ENCODE measurements at places on chromosomes 12 and 14.
A peak's percentile ranks its signal among the peaks of the same experiment; 100 is the strongest.

- DNase-seq, result no peak
These were observed 83.4 kb downstream of the HECTD1 start for GRCh38 chr14:31124197-31124596.

DNA sequence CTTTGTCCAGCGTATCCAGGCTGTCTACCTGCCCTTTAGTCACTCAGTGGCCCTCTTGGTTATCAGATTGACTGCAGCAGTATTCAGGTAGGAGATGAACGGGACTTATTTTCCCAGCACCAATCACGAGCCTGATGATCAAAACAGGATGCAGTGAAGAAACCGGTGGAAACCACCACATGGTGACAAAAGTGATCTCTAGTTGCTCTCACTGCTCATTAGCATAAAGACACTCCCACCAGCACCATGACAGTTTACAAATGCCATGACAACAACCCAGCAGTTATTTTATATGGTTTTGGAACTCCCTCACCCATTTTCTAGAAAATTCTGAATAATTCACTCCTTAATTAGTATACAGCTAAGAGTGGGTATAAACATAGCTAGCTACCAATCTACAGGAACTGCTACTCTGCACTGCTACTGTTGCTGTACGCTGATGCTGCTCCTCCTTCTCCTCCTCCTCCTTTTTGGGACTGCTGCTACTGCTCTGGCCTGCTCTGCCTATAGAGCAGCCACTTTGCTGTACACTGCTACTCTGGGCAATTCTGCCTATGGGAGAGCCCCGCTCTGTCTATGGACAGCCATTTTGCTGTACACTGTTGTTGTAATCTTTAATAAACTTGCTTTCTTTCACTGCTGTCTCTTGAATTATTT is 142.5 kb upstream of the SSTR1 start:
- DNase-seq, result peak; percentile 74

DNA sequence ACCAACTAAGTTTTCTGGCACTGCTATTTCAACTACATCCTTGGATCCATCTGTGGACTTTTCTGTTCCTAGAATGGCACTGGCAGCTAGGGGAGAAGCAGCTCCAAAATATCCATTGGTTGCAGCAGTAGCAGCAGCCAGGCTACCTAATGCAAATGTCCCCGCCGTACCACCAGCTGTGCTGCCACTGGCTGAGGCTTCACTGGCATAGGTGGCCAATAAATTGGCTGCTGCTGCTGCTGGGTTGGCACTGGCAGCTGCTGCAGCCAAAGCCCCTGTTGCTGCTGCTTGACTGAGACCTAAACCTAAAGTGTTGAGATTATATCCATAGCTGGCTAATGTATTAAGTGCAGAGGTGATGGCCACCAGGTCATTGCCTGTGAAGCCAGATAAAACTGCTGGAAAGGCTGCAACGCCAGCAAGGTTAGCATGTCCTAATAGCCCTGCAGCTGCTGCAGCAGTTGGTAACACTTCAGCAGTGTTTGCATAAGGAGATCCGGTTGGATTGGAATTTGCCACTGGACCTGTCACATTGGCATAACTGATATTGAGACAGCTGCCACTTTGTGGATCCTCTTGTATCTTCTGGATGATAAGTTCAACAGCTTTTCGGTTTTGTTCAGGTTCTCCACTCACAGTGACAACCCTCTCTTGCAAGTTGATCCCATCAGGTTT is 149.5 kb downstream of the NOVA1 start:
- no peak for DNase-seq

- DNase-seq, result no peak
These were observed 37.6 kb downstream of the CEP83 start for GRCh38 chr12:94421868-94422740.

Measured in activated CD8-positive, alpha-beta T cell treated with anti-CD3 and anti-CD28 coated beads for 36 hours (primary cell).